ENCODE measurements at places on chromosomes 16 and 17.

DNA sequence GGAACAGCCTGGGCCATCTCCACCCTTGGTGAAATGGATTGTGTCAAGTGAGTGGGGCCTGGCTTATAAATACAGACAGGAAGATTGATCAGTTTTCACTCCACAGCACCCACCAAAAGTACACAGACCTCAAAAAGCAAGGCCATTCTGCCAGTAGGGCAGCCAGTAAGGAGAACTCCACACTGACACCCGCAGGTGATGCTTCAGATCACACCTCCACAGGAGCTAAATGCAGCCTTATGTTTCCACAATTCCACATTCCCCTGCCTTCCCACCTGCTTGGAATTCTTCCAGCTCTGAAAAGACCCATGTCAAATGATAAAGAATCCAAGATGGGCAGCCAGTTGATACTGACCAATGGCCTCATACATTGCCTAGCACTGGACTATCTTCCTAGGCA lies 191.1 kb downstream of the ZFHX3 start:
- no peak for DNase-seq

- DNase-seq: peak; percentile 46
These were observed 95.8 kb downstream of the TBC1D16 start for GRCh38 chr17:79939755-79940458.

DNA sequence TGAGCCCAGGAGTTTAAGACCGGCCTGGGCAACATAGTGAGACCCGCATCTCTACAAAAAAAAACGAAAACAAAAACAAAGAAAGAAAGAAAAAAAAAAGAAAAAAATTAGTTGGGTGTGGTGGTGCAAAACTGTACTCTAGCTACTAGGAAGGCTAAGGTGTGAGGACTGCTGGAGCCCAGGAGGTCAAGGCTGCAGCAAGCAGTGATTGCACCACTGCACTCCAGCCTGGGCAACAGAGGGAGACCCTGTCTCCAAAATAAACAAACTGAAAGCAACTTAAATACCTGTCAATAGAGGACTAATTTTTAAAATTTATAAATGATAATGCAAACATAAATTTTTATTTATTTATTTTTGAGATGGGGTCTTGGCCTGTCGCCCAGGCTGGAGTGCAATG lies 17.3 kb downstream of the ATP2A1 start:
- no peak for DNase-seq

DNA sequence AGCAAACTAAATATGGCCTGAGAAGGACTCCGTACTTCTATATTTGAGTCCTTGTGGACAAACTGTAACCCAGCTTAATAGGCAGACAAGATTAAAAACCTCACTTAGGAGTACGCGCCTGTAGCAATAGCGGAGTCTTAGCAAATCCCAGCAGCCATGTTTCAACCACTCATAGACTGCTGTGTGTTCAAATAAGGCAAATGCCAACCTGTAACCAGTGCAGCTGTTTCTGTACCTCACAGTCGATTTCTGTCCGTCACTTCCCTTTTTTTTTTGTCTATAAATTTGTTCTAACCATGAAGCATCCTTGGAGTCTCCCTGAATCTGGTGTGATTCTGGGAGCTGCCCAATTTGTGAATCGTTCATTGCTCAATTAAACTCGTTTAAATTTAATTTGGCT lies 30.2 kb downstream of the TANC2 start:
- no peak for DNase-seq

- DNase-seq: no peak
These were observed 33.9 kb downstream of the TNFRSF13B start for GRCh38 chr17:16938031-16938430.

- no peak for DNase-seq
These were observed 67.1 kb upstream of the NLK start for GRCh38 chr17:27975146-27976011.

DNA sequence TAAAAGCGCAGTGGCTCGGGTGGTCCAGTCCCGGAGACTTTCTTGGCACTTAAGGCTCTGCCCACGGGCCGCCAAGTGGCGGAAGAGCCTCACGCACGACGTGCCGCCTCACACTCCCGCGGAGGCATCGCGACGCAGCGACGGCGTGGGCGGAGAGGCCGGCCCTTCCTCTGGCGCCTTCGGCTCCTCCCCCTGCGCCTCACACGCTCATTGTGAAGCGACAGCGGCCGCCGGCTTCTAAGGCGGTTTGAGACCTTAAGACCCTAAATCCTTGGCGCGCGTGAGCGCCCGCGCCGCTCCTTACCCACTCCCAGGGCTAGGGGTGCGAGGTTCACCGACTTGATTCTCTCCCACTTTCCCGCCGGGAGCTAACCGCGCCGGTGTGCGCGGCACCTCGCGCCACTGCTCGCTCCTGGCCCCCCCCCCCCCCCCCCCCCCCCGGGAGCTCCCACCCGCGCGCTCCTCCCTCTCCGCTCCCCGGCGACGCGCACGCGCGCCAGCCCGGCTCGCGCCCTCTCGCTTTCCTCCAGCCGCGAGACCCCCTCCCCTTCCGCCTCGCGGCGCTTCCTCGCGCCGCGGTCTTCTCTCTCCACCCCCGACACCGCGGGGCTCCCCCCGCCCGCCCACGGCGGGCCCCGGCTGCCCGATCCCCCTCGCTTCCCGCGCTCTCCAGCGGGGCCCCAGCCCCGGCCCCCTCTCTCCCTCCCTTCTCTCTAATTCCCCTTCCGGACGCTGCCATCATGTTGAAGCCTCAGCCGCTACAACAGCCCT lies at the start of gene ATXN2L:
TSS of gene ATXN2L (plus strand) at position 480 of the 771 bp plus-strand sequence. CDS start at position 741, 261 bp downstream.
- peak; percentile 98 for DNase-seq

GRCh38 chr17:7956228-7956965 lies 24.4 kb downstream of the CNTROB start:
- DNase-seq: no peak

- DNase-seq: peak; percentile 51
These were observed 513 bp upstream of the TBX21 start for GRCh38 chr17:47732399-47733046.

DNA sequence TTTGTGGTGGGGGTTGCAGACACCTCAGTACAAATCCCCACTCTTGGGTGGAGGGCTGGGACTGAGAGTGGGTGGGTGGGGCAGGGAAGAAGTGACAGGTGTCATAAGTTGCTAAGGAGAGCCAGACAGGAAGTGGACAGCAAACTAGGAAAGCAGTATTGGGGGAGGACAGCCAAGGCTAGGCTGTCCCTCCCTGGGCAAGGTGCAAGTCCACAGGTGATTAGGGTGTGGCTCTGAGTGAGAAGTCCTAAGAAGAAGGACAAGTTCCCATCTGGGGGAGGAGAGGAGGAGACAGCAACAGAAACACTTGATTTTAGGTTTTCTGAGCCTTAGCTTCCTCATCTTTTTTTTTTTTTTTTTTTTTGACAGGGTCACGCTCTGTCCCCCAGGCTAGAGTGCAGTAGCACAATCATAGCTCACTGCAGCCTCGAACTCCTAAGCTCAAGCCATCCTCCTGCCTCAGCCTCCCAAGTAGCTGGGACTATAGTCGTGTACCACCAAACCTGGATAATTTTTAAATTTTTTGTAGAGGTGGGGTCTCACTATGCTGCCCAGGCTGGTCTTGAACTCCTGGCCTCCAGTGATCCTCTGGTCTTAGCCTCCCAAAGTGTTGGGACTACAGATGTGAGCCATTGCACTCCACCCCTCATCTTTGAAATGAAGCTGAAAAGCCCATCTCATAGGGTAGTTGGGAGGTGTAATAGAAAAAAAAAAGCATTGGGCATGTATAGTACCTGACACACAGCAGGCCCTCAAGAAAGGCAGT lies 2.5 kb downstream of the MAPK3 start:
- no peak for DNase-seq

DNA sequence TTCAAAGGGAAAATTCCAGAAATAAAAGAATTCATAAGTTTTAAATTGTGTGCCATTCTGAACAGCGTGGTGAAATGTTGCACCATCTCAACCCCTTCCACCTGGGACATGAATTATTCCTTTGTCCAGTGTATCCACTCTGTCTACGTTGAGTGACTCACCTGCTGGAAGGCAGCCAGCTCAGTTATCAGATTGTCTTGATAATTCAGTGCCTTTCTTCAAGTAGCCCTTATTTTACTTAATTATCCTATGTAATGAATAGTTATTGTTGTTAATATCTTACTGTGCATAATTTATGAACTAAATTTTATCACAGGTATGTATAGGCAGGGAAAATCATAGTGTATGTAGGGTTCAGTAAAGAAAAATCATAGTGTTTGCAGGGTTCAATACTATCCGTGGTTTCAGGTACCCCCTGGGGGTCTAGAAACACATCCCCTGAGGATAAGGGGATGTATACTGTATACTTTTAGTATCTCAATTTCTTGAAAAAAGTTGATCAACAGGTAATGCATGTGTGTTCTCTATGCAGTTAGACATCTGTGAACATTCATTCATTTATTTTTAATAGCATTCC lies 7.7 kb upstream of the PCTP start:
- no peak for DNase-seq

DNA sequence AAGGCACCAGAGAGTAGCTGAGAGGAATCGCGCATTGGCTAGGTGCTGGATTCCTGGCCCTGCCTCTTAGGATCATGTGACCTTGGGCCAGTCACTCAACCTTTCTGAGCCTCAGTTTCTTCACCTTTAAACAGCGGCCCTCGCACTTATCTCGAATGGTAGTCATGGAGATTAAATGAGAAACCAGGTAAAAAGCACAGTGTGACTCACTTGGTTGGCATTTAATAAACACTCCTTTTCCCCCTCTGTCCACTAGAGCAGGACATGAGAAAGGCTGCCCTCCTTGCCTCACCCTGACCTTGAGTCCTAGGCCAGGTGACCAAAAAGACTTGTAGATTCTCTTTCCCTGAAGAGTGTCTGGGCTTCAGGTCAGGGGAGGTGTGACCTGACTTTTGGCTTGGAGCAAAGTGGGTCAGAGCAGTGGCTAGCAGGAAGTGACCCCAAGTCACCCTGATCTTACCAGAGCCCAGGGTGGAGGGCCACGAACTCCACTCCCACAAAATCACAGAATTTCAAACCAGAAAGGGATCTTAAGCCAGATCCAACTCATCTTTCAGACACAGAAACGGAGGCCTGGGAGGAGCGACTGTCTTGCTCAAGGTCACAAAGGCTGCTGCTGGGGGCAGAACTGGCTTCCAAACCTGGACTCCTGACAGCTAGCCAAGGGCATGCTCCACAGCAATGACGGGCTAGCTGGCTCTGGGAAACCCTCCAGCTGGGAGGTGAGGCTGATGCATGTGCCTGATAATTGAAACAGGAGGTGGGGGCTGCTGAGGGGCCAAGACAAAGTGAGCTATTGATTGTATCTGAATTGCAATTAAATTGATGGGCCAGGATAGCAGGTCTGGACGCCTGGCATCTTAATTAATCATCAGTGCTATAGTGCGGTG lies 65.2 kb downstream of the PIPOX start:
- DNase-seq: no peak

DNA sequence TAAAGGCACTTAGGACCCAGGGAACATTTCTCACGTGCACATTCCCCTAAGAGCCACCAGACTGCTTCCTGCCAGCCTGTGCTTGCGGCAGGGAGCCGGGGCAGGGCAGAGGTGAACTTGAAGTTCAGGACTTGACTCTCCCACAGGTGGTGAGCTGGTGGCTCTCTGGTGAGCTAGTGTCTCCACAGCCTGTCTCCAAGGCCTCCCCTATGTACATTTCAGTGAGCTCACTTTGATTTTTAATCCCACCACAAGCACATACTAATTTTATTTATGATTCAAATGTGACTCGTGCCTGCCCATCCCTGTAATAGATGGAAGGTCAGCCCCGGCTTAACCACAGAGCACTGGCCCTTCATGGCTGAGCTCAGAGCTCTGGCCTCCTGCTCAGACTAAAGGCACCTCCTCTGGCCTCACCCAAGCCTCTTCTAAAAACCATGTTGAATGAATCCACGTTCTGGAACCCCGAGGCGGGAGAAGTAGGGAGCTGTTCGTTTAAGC lies 9.2 kb downstream of the SNN start:
- no peak for DNase-seq

GRCh38 chr16:73713778-73714495 lies 582.7 kb upstream of the PSMD7 start:
- DNase-seq: no peak

DNA sequence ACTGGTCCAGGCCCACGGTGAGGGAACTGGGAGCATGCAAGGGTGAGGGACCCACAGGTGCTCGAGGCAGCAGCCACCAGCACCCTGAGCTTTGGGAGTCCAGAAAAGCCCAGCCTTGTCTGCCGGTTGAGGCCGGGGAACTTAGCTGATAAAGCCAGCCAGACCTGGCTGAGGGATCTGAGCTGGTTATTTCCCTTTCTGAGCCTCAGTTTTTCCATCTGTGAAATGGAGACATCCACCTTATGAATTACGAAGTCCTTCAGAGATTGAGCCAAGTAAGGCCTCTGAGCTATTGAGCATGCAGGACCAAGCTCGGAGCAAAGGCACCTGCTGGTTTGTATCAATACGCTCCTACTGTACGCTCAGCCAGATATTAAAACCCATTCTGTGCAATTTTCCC lies 13.8 kb downstream of the NECAB2 start:
- no peak for DNase-seq

- DNase-seq: no peak
These were observed at the start of gene SLC6A4 for GRCh38 chr17:30235386-30236296. TSS of gene SLC6A4 (minus strand) at chr17:30235697. CDS start at chr17:30221958, 13,739 bp downstream.

GRCh38 chr17:62819511-62820221 lies 11.6 kb upstream of the MARCHF10 start:
- peak; percentile 83 for DNase-seq

DNA sequence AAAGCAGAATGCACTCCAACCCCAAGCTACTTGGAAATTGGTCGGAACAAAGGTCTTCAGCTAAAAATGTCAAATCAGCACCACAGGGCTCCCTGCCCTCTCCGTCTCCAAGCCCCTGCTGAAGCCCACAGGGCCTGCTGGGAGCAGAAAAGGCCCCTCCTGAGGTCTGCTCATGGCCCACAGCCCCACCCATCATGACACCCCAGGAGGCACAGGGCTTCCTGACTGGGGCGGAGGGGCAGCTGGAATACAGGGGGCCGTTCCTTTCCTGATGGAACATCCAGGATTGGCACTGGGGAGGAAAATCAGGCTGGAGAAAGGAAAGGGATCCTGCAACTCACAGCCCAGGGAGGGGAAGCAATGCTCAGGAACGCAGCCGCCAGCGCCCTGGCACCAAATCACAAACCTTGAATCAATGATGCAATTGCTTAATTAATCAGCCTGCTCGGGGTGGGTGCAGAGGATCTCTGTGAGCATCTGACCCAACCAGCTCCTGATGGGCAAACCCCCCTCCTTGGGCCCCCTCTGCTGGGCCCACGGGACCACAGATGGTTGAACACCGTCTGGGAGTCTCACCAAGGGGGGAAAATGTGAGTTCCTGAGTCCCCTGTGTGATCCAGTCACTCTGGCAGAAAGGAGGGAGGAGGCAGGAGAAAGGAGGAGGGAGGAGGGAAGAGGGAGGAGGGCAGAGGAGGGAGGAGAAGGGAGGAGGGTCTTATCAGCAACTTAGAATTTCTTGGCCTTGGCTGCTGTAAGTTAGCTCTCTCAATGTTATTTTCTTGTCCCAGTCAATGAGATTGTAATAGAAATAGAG lies 155.5 kb downstream of the ZNF423 start:
- DNase-seq: peak; percentile 81

DNA sequence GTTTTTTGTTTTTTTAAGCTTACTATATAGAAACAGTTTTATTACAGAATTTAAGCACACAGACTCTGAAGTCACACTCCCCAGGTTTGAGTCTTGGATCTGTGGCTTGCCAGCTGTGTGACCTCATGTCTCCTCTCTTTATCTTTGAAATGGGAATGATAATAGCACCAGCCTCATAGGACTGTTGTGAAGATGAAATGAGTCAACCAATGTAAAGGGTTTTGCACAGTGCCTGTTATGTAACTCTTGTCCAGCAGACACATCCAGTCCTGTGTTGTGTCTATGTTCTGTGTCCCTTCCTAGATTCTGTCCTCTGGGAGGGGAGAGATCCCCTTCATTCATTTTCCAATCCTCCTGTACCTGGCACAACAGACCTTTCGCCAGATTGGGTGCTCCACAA lies 3.1 kb upstream of the CPD start:
- DNase-seq: no peak

Data from aorta (tissue), 5 donors.